NCI-H774 (cell line): ENCODE measurements at places on chromosomes 2 and 18.

GRCh38 chr2:41954304-41955291 is 93.2 kb upstream of the PKDCC start:
- no peak for DNase-seq

DNA sequence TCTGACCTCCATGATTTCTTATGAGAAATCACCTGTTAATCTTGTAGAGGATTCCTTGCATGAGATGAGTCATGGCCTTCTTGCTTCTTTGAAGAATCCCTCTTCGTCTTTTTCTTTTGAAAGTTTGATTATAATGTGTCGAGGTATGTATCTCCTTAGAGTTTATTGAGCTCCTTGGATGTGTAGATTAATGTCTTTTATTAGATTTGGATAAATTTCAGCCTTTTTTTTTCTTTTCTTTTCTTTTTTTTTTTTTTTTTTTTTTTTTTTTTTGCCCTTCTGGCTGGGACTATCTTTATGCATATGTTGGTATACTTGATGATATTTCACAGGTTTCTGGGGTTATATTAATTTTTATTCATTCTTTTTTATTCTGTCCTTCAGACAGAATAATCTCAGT is 72.3 kb upstream of the ITGA4 start:
- no peak for DNase-seq

- no peak for DNase-seq
These were observed 164.2 kb downstream of the ANTXR1 start for GRCh38 chr2:69177063-69177771.

DNA sequence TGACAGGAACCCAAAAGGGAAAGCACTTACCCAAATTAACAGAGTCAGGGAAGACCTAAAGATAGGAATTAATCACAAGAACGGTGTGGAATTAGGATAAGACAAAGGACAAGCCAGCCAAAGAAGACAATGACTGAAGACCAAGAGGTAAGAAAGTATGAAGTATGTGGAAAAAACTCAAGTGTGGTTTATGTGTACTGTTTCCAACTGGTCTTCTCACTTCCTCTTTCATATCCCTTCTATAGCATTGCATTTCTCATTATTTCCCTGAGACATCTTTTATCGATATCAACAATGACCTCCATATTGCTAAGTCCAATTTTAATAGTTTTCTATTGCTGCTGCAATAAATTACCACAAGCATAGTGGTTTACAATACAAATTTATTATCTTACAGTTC is 313.5 kb upstream of the SLC39A10 start:
- DNase-seq: no peak

- no peak for DNase-seq
These were observed 35.0 kb upstream of the EVA1A start for GRCh38 chr2:75595541-75596395.

GRCh38 chr2:196291426-196291825 is 120.0 kb upstream of the STK17B start:
- DNase-seq: peak; percentile 51

DNA sequence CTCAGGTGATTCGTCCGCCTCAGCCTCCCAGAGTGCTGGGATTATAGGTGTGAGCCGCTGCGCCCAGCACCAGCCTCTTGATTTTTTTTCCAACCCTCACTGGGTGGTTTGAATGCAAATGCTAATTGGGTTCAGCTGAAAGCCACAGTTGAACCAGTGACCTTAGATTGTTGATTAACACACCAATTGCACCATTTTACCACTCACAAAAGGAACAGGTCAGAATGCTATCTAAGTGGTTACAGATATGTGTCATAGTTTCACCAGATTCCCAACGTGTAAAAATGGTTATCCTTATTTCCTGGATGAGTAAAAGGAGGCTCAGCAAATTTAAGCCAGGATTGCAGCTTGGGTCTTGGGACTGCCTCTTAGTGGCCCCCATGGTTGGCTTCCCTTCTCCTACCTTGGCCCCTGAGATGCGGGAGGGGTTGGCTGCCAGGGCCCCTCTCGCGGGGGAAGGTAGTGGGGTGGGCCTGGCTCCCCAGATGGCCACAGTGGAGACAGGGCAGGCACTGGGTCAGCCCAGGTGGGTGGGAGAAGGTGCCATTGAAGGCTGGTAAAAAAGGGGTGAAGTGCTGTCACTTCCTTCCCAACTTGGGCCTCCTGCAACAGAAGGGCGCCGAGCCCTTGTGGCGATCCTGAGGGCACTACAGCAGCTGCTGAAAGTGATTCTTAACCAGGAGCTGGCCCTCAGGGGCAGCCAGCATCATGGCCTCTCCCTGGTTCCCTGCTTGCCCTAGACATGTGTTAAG is 164.9 kb upstream of the HAAO start:
- no peak for DNase-seq
